ENCODE measurements at places on chromosomes 6 and 20.

- DNase-seq, result no peak
Measured at GRCh38 chr6:12313306-12313991, 23.3 kb downstream of the EDN1 start.

DNA sequence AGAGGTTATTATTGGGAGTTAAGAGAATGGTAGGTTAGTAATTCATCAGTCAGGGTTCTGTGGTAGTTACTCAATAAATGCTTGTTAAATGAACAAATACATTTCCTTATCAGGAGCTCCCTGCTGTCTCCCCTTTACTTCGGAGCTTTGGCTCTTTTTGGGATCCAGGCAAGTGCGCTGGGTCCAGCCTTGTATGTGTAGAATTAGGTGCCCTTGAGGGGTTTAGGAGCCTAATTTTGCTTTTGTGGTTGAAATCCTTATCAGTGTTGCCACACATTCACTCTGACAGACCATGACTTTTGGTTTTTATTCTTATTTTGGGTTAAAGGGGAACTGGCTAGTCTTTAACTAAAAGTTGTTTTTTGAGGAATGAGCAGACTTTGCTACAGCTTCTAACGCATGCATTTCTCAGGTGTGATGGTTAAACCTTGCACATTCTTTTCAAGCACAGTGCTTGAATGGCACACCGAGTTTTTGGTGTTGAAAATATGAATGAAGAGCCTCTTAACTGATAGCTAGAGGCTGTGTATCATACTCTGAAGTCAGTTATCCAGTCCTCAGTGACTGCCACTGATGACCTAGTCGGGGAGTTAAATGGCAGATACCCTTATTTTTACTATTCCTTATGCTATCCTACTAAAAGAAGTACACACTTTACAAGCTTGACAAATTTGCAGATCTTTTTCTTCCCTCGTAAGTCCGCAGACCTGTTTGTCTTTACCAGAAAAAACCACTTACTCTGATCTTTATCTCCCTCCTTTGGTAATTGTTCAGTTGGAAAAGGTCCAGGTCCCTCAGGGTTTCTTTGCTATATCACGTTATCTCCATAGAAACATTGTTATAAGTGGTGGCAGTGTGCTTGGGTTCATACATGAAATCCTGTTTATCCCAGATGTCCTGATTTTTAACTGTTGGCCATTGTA lies 50.7 kb upstream of the PLCG1 start:
- DNase-seq, result no peak

GRCh38 chr6:43509142-43509983 lies 783 bp downstream of the LRRC73 start:
- DNase-seq, result no peak

DNA sequence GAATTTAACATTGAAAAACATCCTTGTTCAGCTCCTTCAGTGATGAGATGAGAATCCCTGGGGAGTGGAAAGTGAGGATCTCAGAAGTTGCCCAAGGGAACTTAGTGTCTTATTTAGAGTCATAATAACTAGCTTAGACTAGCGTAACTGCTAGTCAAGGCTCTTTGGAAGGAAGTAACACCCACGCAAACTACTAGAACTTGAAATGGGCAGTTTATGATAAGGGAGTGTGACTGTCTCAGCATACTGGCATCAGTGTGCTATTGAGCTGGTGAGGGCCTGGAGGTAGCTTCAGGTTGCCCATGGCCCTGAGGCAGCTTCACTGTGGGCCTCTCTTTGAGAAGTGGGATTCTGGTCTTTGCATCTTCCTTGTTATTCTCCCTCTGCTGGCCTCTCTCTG lies 40.1 kb downstream of the SLX4IP start:
- no peak for DNase-seq

- DNase-seq, result no peak
Measured at GRCh38 chr20:57695940-57696339, 13.9 kb downstream of the PMEPA1 start.

Measured in ACHN (cell line).